Trophoblast cell (in vitro differentiated cells and primary cell): ENCODE measurements at places on chromosomes 12 and 14.

DNA sequence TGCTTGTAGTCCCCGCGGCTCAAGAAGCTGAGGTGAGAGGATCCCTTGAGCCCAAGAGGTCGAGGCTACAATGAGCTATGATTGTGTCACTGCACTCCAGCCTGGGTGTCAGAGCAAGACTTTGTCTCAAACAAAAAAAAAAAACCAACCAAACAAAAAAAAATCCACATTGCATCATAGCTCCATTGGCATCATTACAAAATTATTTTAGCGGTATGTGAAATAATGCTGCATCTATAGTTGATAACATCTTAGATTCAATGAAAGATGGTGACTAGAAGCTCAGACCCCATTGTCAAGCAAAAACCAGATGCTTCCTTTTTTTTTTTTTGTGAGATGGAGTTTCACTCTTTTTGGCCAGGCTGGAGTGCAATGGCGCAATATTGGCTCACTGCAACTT lies 14.8 kb upstream of the PTHLH start:
- DNase-seq = peak; percentile 69

- DNase-seq = no peak
These were observed 135.2 kb downstream of the APAF1 start for GRCh38 chr12:98780261-98780660.

DNA sequence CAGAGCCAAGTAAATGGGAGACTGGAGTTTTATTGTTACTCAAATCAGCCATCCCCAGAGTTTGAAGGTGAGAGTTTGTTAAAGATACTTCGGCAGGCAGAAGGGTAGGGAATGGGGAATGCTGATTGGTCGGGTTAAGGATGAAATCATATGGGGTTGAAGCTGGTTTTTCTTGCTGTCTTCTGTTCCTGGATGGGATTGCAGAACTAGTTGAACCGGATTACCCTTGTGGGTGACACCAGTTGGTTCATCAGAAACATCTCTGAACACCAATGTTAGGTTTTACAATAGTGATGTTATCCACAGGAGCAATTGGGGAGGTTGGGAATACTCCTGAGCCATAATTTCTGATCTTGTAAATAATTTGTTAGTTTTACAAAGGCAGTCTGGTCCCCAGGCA lies 18.7 kb upstream of the SMCO2 start:
- peak; percentile 96 for DNase-seq

GRCh38 chr14:75549169-75549568 lies 26.9 kb downstream of the BATF start:
- DNase-seq = no peak

DNA sequence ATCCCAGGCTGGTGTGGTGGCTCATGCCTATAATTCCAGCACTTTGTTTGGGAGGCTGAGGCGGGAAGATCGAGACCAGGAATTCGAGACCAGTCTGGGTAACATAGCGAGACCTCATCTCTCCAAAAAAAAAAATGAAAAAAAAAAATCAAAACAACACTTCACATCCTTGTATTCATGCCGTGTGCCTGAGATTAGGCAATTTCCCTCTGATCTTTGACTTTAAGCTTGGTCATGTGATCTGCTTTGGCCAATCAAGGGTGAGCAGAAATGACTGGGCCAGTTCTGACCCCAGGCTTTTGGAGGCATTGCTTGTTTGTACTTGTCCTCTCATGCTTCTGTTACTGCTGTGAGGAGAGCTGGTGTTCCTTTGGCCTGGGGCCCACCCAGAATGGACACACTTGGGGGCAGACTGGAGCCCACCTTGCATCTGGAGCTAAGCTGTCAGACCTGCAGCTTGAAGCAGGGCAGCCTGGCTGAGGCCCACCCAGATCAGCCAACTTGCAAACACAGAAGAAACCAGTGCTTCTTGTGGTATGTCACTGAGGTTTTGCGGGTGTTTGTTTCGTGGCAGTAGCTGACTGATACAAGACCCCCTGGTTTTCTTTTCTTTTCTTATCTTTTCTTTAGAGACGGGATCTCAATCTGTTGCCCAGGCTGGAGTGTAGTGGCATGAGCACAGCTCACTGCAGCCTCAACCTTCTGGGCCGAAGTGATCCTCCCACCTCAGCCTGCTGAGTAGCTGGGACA lies 29.7 kb upstream of the TBX3 start:
- no peak for DNase-seq

- DNase-seq = no peak
These were observed 17.7 kb downstream of the ERP27 start for GRCh38 chr12:14920475-14921126.

GRCh38 chr12:63206909-63207308 lies 55.9 kb upstream of the AVPR1A start:
- peak; percentile 65 for DNase-seq

DNA sequence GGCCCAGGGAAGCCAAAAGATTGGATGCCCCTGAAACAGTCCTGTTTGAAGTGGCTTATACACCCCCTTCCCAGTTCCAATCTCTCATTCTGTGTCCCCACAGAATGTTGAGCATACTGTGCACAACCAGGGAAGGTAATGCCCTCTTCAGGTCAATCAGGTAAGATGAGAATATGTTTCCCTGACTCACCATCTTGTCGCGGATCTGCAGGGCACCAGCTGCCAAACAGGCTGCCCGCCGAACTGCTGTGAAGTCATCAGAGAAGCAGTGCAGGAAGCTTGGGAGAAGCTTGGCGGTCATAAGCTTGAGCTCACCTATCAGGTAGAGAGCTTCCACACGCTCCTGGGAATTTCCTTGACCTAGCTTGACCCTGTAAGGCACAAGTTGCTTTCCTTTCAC lies 9.6 kb downstream of the RIOX1 start:
- DNase-seq = peak; percentile 11

GRCh38 chr12:131003716-131004045 lies 50.0 kb downstream of the ADGRD1 start:
- no peak for DNase-seq

- DNase-seq = no peak
These were observed 69.8 kb upstream of the PYGL start for GRCh38 chr14:51014086-51014485.

GRCh38 chr12:53042607-53043454 lies 7.0 kb upstream of the TNS2 start:
- DNase-seq = no peak
